NCI-H524 (cell line): ENCODE measurements at places on chromosomes 13 and 19.
A peak's percentile ranks its signal among the peaks of the same experiment; 100 is the strongest.

- no peak for DNase-seq
Measured at GRCh38 chr13:96769874-96770273, 224.4 kb downstream of the OXGR1 start.

DNA sequence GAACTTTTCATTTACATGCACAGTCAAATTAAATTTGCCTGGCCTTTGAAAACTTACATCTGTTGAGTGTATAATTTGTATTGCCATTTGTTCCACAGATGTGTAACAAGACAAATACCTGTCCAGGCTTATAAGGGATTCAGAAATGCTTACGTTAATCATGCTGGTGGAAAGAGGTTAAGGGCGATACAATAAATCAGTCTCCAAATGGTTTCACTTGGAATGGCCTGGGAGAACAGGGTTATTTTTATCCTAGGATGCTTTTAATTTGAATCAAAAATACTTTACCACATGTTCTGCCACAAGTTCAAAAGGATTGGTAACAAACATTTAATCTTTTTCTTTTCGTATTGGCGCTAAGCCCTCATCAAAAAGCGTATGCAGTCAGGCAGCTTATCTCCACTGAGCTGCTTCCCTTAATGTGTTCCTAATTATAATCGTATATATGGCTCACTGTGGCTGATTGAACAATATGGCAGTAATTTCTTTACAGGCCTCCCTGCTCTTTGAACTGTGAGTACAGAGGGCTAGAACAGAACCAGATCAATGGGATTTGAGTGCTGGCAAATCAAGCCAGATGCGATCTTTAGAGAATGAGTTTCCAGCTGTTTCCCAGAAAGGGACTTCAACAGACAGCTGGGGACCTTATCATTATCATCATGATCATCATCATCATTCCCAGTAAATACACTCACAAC, 425.7 kb downstream of the SPRY2 start:
- DNase-seq: peak; percentile 5

DNA sequence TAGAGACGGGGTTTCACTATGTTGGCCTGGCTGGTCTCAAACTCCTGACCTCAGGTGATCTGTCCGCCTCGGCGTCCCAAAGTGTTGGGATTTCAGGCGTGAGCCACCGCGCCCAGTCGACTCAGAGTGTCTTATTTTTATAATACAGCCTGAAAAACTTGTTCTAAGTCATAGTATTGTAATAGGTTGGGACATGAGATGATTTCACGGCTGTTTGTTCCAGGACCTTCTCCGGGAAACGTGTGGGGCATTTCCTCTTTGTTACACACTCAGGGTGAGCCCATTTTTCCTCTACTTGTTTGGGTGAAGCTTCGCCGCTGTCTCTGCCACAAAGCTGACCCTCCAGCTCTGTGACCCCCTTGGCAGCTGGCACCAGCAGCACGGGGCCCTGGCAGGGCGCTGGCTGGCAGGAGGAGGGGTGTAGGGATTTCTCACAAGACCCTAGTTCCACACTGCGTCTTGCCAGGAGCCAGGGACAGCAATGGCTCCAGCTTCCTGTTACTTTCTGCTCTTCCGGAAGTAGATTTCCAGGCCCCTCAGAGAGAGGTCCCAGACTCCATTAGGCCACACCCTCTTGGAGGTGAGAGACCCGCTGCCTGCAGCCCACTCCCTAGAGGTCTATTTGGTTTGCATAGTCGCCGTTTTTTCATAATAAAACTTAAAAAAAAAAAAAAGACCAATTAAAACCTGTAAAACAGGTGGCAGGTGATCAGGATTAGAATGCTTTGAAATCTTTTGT, 15.6 kb downstream of the FGF21 start:
- DNase-seq: no peak

DNA sequence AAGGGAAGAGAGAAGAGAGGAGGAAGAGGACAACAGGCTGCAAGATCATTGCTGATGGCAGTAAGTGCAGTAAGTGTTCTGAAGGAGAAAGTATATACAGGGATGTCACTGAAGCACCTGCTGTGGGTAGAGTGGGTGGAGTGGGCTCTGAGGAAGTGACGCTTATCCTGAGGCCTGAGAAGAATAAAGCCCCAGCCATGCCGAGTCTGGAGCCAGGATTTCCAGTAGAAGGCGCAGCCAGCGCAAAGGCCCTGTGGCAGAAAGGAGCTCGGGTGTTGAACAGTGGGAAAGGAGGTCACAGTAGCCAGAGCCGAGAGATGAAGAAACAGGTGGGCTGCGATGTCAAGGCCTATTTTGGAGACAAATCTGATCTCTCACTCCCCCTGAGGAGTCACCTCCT, 31.8 kb upstream of the ADGRE5 start:
- no peak for DNase-seq

GRCh38 chr13:106213028-106213757, 322.3 kb downstream of the EFNB2 start:
- no peak for DNase-seq

GRCh38 chr19:1106841-1107660, 3.3 kb downstream of the GPX4 start:
- DNase-seq: peak; percentile 44

- peak; percentile 53 for DNase-seq
Measured at GRCh38 chr19:36417752-36418286, 625 bp downstream of the ZFP82 start.

DNA sequence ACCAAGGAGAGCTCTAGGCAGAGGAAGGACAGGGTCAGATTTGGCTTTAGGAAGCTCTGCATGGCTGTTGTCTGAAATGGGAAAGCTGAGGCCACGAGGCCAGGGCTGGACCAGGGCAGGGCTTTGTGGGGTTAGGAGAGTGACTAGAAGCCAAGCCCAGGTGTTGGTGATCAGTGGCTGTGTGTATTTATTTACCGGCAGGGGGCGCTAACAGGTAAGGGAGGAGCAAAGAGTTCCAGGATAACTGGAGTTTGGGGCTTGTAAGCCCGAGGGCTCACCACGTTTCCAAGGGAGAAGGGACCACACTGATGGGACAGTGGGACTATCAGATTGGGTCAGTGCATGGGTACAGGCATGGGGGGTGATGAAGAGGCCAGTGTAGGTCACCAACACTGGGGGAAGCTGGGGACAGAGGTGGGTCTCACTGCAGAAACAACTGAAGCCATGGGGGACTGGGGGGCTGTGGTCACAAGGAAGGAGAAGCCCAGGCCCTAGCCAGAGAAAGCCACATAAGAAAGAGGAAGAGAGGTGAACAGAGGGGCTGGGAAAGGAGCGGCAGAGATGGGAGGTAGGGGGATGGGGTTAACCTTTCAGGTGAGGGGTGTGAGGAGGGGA, 3.9 kb downstream of the TMEM147 start:
- DNase-seq: peak; percentile 61

DNA sequence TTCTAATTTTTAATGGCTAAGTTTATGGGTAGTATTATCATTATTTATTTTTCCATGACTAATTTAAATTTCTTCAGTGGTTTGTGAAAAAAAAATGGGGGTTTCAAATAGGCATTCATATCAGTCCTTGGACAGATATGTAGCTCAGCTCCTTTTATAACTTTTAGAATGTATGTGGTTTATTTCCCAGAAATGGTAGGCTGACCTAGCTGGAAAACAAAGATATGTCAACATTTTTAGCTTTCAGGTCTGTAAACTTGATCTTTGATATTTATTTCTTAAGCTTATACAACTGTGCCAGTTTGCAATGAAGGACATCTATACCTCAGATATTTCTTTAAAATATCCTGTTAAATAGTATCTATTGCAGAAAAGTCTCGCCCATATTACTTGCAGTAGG, 1815.5 kb downstream of the SLITRK5 start:
- no peak for DNase-seq

DNA sequence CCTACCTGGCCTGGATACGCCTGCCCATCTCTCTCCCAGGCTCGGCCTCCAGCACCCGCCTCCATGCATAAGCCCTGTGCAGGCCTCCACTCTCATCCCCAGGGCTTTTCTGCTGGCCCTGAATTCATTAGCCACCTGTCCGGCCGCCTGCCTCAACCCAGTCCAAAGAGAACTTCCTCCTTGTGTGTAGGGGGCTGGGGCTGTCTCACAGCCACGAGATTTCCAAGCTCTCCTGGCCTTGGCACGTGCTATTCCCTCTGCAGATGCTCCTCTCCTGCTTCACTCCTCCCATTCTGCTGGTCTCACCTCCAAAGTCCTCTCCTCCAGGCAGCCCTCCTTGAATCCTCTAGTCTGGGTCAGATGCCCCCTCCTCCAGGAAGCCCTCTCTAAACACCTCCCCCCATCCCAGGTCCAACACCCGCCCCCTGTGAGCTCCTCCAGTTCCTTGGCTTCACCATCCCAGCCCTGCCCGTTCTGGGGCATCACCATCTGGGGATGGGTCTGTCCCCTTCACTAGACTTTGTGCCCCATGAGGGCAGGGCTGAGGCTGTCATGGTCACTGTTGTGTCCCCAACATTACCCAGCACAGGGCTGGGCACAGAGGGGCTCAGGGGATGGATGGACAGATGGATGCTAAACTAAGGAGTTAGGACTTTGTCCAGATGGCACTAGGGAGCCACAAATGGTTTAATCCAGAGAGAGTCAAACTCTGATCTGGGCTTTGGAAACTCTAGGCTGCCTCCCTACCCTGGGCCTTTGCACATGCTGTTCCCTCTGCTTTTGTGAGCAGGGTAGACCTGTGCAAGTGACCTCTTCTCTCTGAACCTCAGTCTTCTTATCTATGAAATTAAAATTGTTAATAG, 14.8 kb downstream of the MEIS3 start:
- peak; percentile 38 for DNase-seq

DNA sequence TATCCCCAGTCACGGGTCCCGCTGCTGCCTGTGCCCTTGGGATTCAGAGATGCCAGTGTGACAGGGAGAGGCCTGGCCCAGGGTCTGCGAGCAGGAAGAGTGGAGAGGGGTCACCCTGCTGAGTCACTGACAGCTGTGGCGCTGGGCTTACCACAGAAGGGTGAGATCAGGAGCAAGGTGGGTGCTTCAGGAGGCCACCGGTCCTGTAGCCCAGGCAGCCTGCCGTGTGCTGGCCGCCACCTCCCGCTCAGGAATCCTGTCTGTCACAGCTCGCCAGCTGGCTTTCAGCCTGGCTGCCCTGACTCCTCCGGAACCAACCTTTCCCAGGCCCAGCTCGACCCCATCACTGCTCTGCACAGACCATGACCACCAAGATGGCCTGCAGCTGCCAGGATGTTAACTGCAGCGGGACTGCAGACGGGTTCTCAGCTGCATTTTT, 25.3 kb downstream of the NAXD start:
- DNase-seq: no peak

DNA sequence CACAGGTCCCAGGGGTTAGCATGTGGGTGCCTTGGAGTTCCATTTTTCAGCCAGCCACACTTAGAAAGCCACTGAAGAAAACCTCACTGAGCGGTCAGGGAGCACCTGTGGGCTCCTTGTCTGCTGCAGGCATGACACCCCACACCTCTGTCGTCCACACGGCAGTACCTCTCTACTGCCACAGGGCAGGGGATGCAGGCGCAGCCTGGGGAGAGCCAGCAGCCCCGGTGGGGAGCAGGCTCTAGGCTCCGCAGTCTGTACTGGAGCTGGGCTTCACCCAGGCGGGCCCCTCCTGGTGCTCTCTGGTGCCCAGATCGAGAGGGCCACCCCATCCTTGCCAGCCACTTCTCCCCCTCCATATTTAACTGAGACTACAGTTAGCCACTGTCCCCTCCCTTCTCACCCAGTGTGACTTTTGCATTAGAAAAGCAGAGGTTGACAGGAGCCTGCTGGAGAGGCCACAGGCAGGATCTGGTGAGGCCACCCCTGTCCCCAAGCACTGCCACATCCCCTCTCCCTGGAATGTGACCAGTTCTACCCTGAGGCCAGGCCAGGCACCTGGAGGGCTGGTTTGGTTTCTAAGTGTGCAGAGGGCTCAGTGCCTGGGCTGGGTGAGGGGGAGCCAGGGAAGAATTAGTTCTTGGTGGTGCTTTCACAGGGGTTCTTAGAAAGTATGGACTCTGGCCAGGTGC, 104.4 kb downstream of the KDM4B start:
- DNase-seq: no peak

DNA sequence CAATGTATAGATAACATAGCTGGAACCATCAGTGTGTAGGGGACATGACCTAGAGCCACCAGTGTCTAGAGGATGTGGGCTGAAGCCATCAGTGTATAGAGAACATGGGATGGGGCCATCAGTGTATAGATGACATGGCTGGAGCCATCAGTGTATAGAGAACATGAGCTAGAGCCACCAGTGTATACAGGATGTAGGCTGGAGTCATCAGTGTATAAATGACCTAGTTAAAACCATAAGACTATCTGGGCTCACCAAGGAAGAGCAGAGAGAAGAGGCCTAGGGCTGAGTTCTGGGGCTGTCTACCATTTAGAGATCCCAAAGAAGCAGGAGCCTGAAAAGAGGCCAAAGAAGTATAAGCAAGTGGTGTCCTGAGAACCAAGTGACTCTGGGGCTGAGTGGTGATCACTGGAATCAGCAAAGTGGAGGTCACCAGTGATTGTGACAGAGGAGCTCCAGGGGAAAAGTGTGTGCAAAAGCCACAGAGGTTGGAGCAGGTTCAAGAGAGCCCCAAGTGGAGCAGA, 41.0 kb downstream of the RFX2 start:
- no peak for DNase-seq

GRCh38 chr19:30388327-30388726, 16.1 kb downstream of the ZNF536 start:
- no peak for DNase-seq

- DNase-seq: no peak
Measured at GRCh38 chr19:31492050-31492449, 142.8 kb upstream of the TSHZ3 start.

GRCh38 chr13:74929436-74929835, 552.5 kb downstream of the TBC1D4 start:
- no peak for DNase-seq
